BJ (cell line): ENCODE measurements at places on chromosomes 5 and 9.

GRCh38 chr5:125148076-125148475 is 401.6 kb upstream of the ZNF608 start:
- no peak for DNase-seq

GRCh38 chr9:78189461-78189860 is 46.4 kb upstream of the CEP78 start:
- DNase-seq, result no peak

GRCh38 chr5:104170926-104171325 is 608.3 kb upstream of the NUDT12 start:
- no peak for DNase-seq

DNA sequence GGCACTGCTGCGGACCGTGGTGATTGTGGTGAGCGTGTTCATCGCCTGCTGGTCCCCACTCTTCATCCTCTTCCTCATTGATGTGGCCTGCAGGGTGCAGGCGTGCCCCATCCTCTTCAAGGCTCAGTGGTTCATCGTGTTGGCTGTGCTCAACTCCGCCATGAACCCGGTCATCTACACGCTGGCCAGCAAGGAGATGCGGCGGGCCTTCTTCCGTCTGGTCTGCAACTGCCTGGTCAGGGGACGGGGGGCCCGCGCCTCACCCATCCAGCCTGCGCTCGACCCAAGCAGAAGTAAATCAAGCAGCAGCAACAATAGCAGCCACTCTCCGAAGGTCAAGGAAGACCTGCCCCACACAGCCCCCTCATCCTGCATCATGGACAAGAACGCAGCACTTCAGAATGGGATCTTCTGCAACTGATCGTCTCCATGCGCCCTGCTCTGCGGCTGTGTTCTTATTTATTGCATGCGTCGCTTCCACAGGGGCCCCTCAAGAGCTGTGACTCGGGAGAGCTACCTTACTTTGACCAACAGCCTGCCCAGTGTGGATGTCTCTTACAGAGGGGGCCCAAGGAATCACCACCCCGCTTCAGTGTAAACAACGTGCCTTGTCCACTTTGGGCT is 10.8 kb downstream of the S1PR3 start:
- no peak for DNase-seq

DNA sequence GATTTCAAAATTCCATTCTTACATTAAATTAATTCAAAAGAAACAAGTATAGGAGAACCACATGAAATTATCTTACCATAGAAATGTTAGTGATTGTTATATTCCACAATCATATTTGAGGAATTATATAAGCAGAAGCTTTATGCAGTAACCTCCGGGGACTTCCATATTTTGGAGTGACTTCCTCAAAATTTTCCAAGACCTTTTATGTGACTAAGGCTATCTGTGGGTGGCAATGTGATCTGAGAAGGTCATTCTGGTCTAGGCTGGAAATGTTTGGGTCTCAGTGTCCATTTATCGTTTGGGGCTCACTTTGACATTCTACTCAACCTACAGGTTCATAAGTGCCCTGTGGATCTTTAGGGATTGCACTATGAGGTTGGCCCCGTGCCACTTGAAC is 776.6 kb downstream of the CDH12 start:
- DNase-seq, result no peak

- no peak for DNase-seq
Measured at GRCh38 chr9:129357773-129358245, 179.7 kb upstream of the IER5L start.

- DNase-seq, result no peak
Measured at GRCh38 chr5:160685695-160686094, 166.3 kb downstream of the ATP10B start.

- no peak for DNase-seq
Measured at GRCh38 chr5:5314626-5315025, 107.9 kb upstream of the ICE1 start.

- no peak for DNase-seq
Measured at GRCh38 chr9:89532478-89532877, 34.6 kb upstream of the SEMA4D start.

- DNase-seq, result no peak
Measured at GRCh38 chr9:33120620-33121019, 44.1 kb upstream of the SMU1 start.

GRCh38 chr5:144187699-144188294 is 17.1 kb downstream of the KCTD16 start:
- DNase-seq, result peak; percentile 93

- no peak for DNase-seq
Measured at GRCh38 chr5:1506242-1507013, 17.3 kb downstream of the LPCAT1 start.

DNA sequence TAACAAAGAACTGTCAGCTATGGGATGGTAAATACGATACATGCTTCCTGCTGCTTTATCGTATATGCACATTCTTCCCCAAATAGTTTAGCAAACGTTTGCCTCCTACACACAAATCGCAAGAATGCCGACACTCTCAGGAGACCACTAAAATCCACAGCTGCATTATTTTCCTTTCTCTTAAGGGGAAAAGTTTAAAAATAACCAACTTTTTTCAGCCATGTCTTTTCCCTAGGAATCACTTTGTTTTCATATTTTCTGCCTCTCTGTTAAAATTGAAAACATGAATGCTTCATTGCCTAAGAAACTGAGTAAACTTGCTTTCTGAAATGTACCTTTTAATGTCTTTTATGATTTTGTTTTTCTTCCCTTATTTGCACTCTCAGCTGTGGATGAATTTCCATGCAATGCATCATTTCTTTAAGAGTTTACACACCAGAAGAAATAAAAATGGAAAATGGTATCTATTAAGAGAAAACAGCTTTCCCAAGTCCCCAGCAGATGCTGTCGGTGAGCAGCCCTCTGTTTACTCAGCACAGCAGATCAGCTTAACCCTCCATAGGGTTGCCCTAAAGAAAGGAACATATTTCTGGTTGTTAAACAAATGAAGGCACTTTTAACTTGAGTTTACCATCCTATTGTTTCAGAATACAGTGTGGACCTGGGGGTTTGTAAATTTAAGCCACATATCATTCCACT is 66.2 kb downstream of the IZUMO3 start:
- DNase-seq, result no peak

- DNase-seq, result no peak
Measured at GRCh38 chr9:84107995-84108394, 127.4 kb downstream of the RMI1 start.

GRCh38 chr5:50574121-50574520 is 92.3 kb upstream of the PARP8 start:
- no peak for DNase-seq

DNA sequence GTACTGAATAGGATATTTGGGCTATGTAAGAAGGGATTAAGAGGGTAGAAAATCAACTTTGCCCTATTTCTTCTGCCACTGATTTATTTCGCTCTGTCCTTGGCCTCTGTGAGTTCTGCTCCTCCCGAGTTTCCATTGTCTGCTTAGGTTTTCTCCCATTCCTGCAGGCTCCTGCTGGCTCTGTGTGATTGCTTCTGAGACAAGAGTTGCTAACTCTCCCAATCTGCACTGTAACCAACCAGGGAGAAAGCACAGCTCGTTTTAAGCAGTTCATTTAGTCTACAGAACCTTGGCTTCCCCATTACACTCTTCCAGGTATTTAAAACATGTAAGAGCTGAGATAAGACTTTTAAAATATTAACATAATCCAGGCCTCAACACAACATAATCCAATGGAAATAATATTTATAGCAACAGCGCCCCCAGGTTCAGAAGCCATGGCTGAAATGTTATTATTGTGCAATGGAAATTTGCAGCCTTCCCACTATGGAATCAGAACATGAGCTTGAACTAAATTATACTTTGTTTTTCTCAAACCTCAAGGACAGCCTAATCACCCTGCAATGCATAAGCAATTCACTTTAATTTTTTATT is 203.5 kb downstream of the ERCC6L2 start:
- no peak for DNase-seq

DNA sequence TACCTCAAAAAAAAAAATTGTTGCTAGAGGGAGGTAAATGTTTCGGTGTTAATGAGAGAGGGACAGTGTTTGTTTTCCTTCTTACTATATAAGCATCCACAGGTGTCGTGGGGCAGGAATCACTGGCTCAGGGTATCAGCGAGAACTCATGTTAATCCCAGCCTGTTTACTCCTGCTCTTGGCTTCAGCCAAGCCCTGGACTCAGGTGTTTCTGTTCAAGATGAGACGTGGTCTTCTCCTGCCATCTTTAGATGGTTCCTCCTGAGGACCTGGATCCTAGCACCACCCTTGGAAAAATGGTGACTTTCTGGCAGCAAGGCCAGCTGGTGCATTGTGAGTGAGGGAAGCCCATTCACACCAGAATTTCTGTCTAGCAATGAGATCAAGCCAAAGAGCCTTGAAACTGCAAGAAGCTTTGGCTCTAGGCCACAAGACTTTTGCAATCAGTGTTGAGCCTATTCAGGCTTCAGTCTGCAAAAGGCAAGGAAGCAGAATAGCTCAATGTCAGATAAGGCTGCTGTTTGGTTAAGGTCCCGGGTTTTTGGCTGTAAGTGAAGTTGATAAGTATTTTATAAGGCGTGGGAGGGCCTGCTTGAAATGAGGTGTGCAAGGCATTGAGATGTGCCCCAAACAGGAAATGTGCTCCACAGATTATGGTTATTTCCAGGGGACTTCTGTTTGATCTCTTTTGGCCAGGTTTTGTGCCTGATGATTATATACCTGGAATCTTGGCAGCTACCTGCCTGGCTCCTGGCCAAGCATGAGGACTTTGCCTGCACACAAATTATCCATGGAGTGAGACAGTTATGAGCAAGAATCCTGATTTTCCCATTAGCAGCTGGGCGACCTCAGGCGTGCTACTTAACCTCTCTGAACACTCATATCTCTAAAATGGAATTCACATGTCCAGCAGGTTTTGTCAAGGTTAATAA is 99.8 kb downstream of the TENT4A start:
- DNase-seq, result no peak

DNA sequence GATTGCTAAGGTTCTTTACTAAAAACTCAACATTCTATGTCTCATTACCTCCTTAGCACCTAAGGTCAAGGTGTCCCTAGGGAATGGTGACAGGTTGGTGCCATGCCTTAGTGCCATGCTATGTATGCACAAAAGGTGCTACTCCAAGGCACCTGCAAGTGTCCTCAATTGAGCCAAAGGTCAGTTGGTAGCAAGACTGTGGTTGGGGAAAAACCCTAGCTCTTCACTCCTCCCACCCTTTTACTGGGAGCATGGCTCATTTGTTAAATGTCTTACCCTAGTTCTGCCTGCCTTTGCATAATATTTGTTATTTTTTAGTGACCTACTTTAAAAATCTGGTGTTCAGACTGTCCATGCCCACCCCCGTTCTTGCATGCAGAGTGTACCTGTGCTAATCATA is 17.0 kb downstream of the ACO1 start:
- DNase-seq, result no peak

DNA sequence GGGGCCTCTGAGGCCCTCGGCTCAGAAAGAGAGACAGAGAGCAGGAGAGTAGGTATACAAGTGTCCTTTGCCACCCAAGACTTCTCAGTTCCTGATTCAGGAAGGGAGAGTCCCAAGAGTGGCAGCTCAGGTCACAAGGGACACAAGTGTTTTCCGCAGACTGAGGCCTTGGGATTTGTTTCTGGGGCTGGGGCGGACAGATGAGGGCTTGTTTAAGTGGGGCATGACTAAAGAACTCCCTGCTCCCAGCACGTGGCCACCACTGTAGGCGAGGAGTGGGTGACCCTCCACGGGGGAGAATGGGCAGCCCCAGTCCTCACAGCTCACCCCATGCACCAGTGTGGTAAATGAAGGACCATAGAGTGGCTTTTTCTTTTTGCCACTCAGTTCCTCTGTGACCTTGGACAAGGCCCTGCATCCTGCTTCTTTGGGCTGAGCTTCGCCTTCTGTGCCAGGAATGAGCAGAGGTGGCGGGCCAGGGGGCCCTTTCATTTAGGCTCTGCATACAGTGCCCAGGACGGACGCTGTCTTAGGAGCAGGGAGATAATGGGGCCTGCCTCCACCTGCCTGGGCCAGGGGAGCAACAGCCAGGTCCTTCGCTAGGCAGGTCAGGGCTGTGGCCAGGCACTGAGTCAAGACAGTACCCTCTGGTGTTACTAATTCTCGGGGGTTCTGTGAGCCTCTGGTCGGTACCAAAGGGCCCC is 50.8 kb downstream of the AMBP start:
- DNase-seq, result no peak
